ENCODE measurements at places on chromosomes 6 and 20.
A peak's percentile ranks its signal among the peaks of the same experiment; 100 is the strongest.

GRCh38 chr6:53983301-53983700 lies 127.9 kb upstream of the MLIP start:
- DNase-seq, result no peak

DNA sequence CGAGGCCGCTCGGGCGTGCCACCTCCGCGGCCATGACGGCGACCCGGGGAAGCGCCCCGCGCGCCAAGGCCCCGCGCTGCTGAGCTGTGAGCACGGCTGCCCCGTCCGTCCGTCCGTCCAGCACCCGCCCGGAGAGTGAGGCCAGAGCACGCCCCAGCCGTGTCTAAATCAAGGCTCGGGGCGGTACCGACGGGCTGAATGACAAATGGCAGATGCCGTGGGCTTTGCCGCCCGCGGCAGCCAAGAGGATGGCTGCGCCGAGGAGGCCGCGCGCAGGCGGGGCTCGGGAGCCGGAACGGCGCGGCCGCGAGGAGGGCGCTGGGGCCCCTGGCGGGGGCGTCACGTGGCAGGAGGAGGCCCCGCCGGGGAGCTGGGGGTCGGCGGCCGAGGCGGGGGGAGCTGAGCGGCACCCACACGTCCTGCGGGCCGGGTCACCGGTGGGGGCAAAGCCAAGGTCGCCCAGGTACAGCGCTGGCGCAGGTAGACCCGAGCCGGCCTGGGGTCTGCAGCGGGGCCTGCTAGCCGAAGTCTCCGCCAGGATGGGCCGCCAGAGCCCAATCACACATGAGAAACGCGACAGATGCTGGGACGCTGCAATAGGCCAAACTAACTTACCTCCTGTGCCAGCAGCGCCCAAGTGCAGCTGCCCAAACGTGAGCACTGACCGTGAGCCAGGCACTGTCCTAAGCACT lies at the start of gene PLAGL1:
Gene PLAGL1, minus strand, starts transcription at position 140 of the 692 bp plus-strand sequence. CDS start 60,123 bp downstream, outside the sequence.
- no peak for DNase-seq

GRCh38 chr6:24761851-24762250 lies 12.9 kb upstream of the GMNN start:
- DNase-seq, result no peak

GRCh38 chr6:41504466-41505121 lies 41.6 kb upstream of the FOXP4 start:
- DNase-seq, result no peak

DNA sequence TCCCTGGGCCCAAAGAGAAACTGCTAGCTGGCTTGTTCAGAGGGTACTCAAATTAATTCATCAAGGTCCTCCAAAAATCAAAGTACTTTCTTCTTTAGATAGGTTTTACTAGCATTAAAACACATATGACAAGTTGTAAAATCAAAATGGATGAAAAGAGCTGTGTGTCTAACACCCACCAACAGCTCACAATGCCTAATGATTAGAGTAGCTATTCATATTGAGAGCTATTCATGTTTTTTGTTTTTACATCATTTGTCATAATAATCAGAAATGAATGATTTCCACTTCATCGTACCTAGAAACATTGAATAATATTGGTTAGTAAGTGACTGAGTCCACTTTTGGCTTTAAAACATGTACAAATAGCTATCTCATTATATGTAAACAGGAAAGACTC lies 289.9 kb upstream of the RUNX2 start:
- no peak for DNase-seq

- DNase-seq, result no peak
Observed at GRCh38 chr6:149314325-149314905, 3.1 kb upstream of the TAB2 start.

GRCh38 chr20:38730167-38730988 lies 6.1 kb downstream of the SLC32A1 start:
- DNase-seq, result no peak

DNA sequence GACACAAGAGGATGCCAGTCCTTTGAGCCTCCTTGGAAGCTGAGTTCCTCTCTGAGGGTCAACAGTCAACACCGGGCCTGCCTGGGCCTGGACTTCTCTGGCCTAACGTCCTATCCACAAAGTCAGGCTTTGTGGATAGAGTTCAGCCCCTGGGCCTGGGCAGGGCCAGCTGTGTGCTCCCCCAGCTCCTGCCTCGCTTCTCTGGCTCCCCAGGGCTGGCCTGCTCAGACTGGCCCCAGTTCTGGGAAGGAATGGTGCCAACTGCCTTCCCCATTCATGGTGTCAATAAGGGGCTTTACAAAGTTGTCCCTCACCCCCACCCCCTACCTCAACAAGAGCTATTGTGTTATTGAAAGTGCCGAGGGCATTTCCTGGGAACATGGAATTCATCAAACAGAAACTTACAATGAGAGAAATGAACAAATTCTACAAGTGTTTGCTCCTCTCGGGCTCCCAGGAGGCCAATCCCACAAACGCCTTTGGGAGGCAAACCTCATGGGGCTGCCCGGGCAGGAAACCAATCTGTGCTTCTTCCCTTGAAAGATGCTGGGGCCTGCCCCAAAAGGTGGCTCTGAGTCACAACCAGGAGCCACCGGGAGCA lies 26.5 kb upstream of the PPP1R14C start:
- DNase-seq, result no peak

DNA sequence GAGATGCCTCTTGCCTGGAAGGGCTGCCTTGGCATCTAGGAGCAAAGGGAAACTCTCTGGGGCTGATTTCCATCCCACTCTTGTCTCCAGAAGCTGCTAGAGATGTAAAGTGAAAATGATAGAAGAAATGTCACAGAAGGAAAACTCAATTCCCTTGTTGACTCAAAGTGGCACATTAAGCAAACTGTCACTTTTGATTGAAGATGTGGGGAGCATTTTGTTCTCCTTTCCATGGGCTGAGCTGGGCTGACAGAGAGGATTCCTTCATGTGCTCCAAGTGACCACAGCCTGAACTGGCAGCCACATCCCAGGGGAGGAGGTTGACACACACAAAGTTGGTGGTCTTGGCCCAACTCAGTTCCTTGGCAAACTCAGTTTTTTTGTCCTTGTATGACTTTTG lies 9.8 kb downstream of the GPR31 start:
- DNase-seq, result no peak

DNA sequence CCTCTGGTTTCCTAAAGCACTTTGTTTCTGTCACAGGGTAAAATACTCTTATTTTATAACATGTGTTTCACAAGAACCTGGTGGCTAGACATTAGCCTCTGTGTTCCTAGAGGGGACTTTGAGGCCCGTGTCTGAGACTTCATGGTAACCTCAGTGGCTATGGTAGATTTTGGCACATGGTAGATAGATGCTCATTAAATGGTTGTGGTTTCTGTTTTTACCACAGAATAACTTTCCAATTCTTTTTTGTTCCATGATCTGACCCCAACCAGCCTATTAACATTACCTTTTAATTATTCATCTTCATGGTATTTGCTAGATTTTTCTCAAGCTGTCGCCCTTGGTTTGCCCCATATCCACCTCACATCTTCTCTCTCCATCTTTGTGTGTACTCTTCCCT lies 34.3 kb downstream of the CCN2 start:
- DNase-seq, result no peak

DNA sequence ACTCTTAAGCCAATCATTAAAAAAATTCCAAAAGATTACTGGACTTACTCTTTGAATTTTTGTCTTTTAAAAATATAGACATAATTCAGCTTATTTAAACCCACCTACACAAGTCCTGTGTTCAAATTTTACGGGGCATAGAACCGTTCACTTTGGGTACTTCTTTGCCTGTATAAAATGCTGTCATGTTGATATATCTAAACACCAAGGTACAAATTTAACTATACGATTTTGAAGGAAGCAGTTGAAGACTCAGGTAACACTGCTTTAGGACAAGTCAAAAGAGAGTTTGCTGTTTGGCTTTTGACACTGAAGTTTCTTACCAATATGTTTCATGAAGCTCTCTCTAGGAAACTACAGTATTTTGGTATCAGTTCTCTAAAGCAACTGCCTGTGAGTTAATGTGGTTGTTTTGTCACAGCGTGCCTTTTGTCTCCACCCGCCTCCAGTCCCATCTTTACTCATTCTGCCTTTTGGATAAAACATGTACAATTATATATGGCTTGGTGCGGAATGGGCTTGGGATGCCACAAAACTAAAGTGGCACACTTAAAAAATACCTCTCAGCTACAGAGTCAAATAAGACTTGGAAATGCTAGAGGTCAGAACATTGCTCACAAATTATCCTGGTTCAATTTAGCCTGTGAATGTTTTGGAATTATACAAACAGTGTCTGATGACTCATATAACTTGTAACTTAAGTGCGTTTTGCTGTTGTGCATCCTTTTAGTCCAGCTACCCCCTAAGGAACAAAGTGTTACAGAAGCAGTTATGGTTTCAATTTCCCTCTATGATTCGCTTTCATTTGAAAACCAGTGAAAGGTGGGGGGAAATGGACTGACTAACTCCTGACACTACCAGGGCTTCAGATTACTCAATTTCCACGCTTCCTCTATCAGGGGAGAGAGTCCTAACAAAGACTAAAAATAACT lies 38.7 kb downstream of the RGS17 start:
- peak; percentile 35 for DNase-seq

- no peak for DNase-seq
Observed at GRCh38 chr6:84854811-84855400, 90.5 kb upstream of the TBX18 start.

DNA sequence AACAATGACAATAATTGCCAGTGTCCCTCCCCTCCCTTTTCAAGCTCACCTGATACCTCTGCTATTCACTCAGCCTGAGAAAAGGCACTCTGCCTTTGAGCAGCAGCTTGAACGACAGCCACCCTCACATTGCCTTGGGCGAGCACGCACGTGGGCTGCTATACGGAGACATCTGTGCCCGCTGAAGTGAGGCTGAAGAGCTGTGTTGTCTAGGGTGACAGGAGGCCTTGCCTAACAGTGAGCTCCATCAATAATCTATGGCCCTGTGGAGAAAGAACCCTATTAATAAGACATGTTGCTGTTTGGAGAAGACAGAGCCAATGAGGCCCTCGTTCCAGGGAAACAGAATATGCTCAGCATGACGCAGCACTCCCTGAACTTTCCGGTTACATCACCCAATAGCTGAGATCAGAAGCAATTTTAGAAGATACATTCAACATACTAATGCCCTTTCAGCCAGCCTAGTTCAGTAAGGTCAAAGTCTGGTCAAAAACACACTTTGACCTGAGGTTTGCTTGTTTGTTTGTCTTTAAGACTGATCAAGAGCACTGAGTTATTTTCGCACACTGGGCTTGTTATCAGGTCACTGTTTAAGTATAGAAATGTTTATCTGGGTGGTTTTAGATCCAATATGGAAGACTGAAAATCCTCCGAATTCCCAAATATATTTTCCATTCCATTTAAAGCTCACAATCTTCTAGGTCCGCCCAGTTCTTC lies 30.6 kb downstream of the RBM24 start:
- no peak for DNase-seq

DNA sequence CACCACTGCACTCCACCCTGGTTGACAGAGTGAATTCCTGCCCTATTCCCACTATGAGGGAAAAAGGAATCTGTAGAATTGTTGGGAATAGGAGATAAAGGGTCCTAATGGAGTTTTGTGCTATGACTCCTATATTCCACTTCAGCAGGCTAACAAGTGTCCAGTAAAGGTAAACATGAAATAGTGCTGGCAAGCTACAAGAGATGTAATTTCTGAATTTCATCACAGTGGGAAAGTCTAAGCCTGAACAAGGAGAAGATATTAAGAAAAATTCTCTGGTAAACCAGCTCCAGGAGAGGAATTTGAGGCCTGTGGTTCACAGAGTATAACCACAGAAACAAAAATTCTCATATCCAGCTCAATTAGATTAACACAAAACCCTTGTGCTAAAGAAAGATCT lies 10.3 kb upstream of the C6orf58 start:
- no peak for DNase-seq

GRCh38 chr20:52918311-52918710 lies 53.8 kb upstream of the TSHZ2 start:
- DNase-seq, result no peak

GRCh38 chr6:18281564-18281963 lies 17.2 kb upstream of the DEK start:
- DNase-seq, result no peak

- no peak for DNase-seq
Observed at GRCh38 chr6:7916959-7917358, 6.4 kb upstream of the TXNDC5 start.

GRCh38 chr6:119764927-119765681 lies 415.5 kb upstream of the MAN1A1 start:
- no peak for DNase-seq

GRCh38 chr6:28586962-28587745 lies 61.5 kb downstream of the GPX5 start:
- no peak for DNase-seq

DNA sequence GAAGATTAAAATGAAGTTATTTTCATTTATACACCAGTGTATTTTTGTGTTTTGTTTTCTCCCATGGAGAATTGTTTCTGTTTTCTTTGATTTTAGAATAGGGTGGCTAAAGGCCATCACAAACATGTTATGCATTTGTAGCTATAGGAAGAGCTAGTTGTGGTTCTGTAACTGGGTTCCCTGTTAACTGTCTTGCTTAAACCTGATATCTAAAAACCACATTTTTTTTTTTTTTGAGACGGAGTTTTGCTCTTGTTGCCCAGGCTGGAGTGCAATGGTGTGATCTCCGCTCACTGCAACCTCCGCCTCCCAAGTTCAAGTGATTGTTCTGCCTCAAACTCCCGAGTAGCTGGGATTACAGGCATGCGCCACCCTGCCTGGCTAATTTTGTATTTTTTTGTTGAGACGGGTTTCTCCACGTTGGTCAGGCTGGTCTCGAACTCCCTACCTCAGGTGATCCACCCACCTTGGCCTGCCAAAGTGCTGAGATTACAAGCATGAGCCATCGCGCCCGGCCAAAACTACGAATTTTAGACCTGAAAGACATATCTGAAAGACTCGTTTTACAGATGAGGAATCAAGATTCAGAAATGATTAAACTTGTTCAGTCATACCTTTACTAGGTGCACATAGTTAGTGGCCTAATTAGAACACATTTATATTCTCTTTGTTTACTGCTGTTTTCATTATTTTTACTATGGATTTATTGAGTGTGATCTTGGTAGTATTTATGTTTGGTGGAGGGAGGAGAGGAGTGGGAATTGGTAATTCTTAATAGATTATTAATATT lies 18.0 kb downstream of the SCAF8 start:
- DNase-seq, result no peak

DNA sequence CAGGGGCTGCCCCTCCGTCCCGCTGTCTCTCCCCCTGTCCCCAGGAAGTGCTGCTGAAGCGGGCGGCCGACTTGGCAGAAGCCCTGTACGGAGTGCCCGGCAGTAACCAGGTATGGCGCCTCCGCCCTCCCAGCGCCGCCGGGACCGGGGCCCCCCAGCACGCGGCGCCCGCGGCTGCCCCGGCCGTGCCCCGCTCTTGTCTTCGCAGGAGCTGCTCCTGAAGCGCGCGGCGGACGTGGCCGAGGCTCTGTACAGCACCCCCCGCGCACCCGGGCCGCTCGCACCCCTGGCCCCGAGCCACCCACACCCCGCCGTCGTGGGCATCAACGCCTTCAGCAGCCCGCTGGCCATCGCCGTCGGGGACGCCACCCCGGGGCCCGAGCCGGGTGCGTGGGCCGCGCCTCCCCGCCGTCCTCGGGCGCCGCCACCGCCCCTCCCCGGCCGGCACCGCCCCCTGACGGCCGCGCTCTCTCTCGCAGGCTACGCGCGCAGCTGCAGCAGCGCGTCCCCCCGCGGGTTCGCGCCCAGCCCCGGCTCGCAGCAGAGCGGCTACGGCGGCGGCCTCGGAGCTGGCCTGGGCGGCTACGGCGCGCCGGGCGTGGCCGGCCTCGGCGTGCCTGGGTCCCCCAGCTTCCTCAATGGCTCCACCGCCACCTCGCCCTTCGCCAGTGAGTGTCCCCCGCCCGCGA lies 48.4 kb downstream of the CPXM1 start:
- no peak for DNase-seq

Measured in GM04503 (cell line).